ENCODE measurements at places on chromosomes 5 and 9. TPM values are rescaled to one million over a fixed set of nuclear protein-coding genes. Genes with fewer than 3 reads are reported as not detected.

Gene SHISAL2B
- not detected for total RNA-seq

- DNase-seq, result no peak
These were observed 24.3 kb downstream of the SPAAR start for GRCh38 chr9:35933550-35934067.

Gene ESM1
- 70.8 TPM for total RNA-seq

GRCh38 chr9:79877943-79878602 is 306.3 kb downstream of the TLE4 start:
- no peak for DNase-seq

Gene ALDH1A1
- total RNA-seq, result 1,650 TPM

GRCh38 chr5:88486431-88486830 is 217.8 kb upstream of the TMEM161B start:
- no peak for DNase-seq
